ENCODE measurements at places on chromosomes 6 and 20.

GRCh38 chr20:23125625-23126191 lies 39.6 kb upstream of the CD93 start:
- DNase-seq = no peak

- no peak for DNase-seq
These were observed 148.3 kb upstream of the IMPG1 start for GRCh38 chr6:76220805-76221204.

DNA sequence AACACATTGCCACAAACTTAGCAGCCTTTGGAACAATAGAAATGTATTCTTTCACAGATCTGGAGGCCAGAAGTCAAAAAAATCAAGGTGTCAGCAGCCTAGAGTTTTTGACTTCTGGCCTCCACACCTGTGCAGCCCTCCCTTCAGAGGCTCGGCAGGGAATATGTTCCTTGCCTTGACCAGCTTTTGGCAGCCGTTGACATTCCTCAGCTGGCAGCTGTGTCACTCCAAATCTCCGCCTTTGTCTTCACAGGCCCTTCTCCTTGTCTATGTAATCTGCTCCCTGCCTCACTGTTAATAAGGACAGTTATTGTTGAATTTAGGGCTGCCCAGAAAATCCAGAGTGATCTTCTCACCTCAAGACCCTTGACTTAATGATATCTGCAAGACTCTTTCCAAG lies 17.2 kb upstream of the AHI1 start:
- DNase-seq = no peak

- DNase-seq = peak; percentile 36
These were observed 33.5 kb downstream of the RPP21 start for GRCh38 chr6:30378290-30378937.

DNA sequence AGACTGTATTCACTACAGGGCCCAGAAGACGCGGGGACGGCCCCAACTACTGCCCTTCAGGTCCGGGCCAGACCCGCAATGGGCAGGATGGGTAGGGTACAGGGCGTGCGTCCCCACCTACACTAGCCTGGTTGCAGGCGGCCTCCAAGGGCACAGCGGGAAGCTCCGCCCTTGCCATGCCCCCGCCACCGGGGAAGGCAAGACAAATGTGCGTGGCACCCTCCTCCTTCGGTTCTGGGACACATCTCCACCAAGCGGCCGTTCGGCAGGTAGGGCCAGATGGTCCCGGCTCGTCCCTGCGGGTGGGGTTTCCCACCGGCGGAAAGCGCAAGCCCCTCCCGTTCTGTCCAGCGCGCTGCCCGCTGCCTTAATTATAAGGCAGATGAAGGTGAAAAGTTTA lies 5.6 kb downstream of the NXT1 start:
- DNase-seq = no peak

DNA sequence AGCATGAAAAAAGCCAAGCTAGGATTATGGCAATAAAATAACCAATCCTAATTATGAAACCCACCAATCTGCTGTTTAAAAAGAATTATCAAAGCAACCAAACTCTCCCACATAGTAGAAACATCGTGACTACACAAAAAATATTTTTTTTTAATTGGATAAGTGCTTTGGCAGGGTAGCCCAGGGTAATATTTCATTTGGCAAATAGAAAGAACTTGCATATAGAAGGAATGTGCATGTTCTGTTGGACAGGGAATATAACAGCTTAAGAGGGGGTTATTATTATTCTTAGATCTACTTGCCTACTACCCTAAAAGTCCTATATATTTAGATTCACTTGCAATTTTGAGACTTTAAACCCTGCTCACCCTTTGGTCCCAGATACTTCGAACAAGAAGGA lies 972 bp downstream of the GSTA3 start:
- DNase-seq = no peak

- DNase-seq = no peak
These were observed 244.3 kb downstream of the PTPRT start for GRCh38 chr20:42945234-42945994.

DNA sequence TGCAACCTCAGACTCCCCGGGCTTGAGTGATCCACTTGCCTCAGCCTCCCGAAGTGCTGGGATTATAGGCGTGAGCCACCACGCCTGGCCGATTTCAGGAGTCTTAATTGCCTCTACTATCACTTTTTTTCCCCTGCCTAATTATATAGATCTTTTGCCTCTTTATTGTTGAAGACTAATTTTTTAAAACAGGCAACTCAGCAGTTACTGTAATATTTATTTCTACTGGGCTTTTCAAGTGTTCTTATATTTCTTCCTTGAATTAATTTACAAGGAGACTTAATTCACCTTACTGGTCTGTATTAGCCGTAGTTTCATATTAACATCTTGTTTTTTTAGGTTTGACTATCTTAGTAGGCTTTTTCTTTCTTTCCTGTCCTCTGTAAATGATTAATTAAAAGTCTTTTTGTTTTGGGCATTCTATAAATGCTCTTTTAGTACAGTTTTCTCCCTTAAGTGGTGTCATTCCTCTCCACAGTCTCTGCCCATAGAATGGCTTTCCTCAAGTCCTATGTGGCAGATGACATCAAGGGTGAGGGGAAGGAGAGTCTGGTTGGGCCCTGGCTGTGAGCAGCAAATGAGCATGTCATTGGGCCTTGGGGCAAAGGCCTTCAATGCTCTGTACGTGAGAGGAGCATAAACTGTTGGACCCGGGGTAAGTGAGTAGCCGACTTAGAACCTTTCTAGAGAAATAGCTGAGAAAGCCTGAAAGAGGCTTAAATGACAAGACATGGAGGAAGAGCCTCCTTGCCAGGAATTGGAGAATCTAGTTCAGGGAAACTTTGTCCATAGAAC lies 36.0 kb downstream of the ANKS1A start:
- no peak for DNase-seq

DNA sequence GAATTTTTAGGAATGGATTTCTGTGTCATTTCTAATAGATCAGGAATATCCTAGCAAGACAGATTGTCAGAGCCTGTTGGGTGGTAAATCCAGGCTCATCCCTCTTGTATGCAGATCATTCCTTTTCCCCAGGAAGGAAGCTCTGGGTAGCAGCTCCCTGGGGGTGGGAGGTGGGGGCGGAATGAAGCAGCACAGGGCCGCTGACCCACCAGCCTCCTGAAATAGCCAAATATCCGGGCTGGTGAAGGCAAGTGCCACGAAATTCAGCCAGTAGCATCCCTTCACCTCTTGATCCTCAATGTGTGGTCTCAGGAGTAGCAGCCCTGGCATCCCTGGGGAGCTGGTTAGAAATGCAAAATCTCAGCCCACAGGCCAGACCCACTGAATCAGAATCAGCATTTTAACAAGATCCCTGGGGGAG lies 256.9 kb downstream of the LRFN2 start:
- DNase-seq = no peak

DNA sequence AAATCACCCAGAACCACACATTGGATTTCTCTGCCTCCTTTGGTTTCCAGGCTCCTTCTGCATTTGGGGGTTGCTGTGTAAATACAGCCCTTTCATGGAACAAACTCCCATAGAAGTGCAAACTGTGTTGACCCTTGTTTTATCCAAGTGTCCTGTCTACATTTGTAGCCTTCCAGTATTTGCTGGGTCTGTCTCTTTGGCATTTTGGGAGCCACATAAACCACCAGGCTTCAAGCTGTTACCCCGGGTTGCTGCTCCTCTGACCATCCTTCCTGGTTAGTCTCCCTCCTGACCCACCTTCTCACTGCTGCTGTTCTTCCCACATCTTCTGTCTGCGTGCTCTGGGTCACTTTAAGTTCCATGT lies 7.6 kb upstream of the MTHFD1L start:
- DNase-seq = no peak

DNA sequence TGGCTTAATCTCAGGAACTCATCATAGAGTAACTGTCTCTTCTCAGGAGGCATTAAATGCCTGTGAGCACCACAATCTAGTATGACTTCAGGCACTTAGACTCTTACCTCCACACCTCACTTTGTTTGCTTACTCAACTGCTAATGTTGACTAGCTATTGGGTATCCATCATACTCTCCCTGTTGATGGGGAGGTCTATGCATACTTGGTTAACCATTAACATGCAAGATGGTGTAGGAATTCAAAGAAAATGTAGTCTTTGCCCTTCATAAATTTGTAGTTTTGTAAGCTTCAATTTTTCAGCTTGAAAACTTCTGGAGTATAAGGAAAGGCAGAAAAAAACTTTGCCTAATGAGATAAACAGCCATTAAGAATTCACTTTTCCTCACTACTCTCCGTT lies 501.0 kb upstream of the MARCKS start:
- no peak for DNase-seq

- peak; percentile 57 for DNase-seq
These were observed 44.3 kb downstream of the KHDC1L start for GRCh38 chr6:73180763-73181619.

DNA sequence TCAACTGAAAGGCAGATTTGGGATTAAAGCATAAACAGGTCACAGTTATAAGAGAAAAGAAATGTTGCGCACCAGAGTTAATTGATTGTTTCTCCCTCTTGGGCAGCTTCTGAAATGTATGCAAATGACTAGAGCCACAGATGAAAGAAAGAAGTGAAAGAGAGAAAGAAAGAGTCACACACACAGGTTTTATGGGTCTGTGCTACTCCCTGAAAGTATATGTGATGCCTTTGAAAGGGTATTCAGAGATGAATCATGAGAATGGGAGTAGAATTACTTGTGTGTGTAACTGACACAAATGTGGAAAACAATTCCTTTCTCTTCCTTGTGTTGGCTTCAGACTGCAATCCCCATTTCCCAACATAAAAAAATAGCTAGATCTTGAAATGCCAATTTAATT lies 196.9 kb downstream of the FOXA2 start:
- DNase-seq = no peak

- DNase-seq = peak; percentile 98
These were observed 37.4 kb upstream of the SLC9A8 start for GRCh38 chr20:49775229-49775693.

DNA sequence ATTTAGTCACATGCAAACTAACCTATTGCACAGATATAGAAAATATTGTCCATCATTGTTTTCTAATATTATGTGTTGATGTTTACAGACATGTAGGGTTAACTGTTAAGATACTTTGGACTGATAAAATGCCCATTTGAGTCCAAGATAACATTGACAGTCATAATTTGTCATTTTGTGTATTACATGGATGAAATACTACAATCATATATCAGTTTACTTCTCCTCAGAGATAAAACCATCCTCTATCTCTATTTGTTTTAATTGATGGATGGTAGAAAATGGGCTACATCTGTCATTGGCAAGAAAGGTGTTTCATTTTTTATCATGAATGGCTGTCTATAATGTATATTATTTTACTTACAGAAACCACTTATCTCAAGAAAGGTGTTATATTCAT lies 6.2 kb downstream of the EPHA7 start:
- no peak for DNase-seq

GRCh38 chr20:2983508-2983907 lies 59.9 kb upstream of the GNRH2 start:
- no peak for DNase-seq

Data from HTR-8/SVneo (cell line).